Posterior cingulate gyrus (tissue), 11 donors: ENCODE measurements at places on chromosomes 11 and 22.

DNA sequence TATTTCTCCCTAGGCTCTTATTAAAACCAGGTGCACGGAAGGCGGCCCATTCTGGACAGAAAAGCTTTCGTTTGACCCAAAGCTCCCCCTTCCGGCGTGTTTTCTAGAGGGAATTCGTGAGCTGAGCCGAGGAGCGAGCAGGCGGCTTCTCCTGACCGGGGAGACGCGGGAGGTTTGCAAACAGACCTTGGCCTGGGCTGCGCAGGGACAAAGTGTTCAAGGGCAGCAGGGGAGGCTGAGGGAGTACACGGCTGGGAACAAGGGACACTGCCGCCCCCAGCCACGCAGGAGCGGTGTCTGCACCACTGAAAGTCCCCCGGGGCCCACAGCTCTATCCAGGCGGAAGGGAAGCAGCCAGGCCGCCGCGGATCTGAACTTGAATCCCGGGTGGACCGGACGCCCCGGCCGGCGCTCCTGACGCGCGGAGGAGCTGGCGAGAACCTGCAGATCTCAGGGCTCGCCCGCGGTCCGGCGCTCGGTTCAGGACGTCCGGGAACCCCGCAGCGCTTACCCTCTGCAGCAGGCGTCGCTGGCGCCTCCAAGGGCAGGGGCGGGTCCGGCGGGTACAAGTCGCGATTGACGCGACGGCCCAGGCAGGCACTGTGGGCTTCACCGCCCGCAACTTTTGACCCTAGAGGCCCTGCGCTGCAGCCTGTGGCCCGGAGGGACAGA, 101.9 kb downstream of the WT1 start:
- peak; percentile 68 for DNase-seq

GRCh38 chr22:48605856-48606481, 1221.7 kb downstream of the BRD1 start:
- DNase-seq = no peak

DNA sequence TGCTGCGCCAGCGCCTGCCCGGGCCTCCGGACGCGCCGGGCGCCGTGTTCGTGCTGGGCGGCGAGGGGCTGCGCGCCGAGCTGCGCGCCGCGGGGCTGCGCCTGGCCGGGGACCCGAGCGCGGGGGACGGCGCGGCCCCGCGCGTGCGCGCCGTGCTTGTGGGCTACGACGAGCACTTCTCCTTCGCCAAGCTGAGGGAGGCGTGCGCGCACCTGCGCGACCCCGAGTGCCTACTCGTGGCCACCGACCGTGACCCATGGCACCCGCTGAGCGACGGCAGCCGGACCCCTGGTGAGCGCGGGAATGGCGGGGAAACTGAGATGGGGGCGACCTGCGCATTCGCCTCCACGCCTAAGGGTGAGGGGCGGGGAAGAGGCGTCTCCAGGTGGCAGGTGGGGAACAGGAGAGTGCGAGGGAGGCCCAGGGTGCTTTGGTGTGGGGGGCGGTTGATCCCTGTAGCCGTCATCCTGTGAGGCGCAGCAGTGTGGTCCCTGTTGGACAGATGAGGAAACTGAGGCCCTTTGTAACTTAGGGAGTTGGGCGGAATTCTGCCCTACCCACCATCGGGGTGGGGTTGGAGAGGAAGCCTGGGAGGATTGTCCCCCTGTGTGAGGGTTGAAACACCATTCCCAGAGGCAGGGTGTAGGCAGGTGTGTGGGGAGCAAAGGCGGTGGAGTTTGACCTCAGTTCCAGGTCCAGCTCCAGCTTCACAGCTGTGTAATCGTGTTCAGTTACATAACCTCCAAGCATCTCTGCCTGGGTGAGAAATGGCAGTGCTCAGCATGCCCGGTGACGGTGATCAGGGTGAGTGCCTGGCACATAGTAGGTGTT, 758 bp downstream of the PDXP start:
- no peak for DNase-seq

GRCh38 chr11:47786373-47786772, 19.2 kb upstream of the FNBP4 start:
- no peak for DNase-seq

DNA sequence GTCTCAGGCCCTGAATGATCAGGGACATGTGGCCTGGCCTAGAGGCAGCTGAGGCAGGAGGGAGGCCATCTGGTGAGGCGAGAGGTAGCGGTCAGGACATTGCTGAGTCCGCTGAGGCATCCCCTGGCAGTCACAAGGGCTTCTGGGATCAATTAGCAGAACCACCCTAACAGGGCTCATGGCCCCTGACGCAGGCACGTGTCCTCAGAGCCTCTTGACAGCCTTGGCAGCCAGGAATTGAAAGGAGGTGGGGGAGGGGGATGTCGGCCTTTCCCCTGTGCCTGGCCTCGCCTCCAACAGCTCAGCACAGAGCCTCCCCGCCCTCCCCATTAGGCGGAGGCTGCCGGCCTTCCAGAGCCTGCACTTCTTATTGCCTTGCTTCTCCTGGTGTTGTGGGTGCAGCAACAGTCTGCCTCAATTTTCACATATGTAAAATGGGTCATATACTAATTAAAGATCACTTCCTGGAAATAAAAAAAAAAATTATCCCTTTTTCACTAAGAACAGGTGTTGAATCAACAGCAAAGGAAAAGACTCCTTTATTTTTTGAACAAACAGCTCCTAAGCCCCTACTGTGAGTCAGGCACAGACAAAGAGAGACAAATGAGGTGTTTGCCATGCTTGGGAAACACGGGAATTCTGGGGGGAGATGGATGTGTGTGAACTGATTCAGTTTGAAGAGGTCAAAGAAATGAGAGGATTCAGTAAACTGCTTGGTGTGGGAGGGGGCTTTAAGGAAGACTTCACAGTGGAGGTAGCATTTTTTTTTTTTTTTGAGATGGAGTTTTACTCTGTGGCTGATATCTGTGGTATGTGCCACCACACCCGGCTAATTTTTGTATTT, 55.3 kb downstream of the NFAM1 start:
- DNase-seq = no peak

DNA sequence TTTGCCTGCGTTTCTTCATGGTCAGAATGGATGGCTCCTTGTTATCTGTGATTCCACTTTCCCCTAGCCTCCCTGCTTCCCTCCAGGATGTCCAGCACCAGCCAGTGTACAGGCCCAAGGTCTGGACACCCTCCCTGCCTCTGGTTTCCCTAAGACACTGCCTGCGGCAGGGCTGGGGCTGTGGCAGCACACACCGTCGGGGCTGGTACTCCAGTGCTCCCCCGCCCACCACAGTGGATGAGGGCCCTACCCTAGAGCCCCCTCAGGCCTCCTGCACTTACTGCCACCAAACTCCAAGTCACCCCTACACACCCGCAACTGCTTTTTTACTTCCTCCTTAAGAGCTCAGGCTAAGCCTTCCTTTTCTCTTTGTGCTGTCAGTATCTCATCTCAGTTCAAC, 28.9 kb downstream of the ZNF214 start:
- DNase-seq = no peak

DNA sequence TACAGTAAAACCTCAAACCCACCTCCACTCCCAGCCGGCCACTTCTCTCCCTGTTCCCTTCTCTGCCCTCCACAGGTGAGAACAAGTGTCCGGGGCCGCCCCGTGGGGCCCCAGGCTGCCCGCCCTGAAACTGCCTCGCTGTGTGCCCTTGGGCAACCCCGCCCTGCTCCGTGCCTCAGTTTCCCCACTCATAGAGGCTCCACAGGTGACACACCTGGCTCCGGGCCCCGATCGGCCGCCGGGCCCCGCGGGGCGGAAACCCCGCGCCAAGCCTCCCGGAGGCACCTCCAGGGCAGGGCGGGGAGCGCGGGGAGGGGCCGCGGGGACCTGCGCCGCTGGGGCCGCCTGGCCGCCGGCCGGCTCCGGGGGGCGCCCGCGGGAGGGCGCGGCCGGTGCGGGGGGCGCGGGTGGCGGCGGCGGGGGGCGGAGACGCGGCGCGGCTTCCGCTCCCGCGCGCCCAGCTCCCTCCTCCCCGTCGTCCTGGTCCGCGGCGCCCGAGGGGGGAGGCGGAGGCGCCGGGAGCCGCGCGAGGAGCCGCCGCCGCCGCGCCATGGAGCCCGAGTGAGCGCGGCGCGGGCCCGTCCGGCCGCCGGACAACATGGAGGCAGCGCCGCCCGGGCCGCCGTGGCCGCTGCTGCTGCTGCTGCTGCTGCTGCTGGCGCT, at the start of gene LRP5:
Gene LRP5 (plus strand): TSS at position 475 of the 663 bp plus-strand sequence. CDS start 124 bp downstream, at position 599.
- peak; percentile 37 for DNase-seq

DNA sequence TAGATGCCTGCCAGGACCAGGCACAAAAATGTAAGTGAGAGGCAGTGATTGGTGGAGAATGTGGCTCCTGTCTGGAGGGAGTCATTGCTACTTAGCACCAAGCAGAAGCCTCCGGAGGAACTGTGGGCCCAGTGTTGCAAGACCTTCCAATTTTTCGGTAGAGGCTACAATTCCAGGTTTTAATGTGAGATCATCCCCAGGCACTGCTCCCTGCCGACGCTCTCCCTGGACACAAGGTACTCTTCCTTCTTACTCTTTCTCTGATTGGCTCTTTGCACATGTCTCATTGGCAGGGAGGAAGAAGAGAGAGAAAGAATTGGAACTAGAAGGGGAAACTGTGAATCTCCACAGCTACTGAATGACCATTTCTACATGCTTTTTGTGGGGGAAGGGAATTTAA, 53.7 kb upstream of the EP300 start:
- no peak for DNase-seq

DNA sequence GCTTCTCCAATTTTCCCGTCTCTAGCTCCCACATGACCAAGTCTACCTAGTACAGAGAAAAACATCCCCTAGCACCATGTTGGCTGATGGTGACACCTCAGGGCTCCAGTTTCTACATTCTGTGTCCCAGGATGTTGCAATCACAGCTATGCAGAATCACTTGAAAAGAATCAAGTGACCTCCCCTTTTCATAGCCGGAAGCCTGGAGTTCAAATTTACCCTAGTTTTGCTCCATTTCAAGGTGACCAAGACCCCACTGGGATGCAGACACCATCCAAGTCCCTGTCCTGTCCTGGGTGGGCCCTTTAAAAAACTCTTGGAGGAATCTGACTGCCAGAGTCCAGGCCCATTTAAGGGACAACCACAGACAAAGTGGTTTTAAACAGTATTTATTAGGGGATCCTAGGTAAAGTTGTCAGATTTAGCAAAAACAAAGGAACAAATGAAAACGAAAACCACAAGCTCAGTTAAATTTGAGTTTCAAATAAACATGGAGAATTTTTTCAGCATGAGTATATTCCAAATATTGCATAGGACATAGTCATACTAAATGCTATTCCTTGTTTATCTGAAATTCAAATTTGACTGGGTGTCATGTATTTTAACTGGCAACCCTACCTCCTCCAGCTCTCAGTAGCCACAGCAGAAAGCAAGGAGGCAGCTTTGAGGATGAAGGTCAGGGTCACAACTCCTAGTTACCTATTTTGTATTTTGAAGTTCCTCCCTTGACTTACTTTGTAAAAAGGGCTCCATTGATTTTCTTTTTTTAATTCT, 52.4 kb downstream of the MIAT start:
- DNase-seq = no peak

- DNase-seq = no peak
These were observed 95.9 kb upstream of the DDI1 start for GRCh38 chr11:103940551-103940950.

DNA sequence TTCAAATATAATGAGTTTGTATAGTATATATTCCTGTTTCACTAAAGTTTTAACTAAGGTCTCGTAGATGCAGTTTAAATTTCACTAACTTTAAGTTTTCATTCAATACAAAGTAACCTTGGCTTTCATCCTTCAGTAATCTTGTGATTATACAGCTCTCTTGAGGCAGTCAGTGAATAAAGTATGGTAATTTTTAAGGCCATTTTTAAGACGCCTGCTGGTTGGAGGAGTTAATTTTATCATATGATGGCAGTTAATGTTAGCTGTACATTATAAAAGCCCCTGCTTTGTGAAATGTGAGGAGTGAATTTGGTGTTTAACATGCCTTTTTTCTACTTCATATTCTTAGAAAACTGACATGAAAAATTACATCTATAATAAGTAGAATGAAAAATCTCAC, 163.6 kb downstream of the TMEM135 start:
- no peak for DNase-seq

DNA sequence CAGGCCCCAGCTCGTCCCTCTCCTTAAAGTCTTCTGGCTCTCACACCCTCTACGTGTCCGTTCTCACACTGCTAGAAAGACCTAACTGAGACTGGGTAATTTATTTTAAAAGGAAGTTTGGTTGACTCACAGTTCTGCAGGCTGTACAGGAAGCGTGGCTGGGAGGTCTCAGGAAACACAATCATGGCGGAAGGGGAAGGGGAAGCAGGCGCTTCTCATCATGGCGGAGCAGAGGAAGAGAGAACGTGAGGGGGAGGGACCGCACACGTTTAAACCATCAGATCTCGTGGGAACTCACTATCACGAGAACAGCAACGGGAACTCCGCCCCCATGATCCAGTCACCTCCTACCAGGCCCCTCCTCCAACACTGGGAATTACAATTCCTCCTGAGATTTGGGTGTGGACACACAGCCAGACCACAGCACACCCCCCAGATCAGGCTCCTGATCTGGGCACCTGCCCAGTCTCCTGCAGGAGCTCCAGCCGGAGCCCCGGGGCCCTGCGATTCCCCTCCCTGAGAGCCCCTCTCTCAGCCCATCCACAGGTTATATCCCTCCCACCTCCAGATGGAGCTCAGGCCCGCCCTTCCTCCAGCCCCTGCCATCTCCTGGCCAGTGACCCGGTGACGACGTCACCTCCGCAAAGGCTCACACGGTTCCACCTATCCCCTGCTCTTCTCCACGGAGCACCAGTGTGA, 170.2 kb downstream of the BRD1 start:
- DNase-seq = peak; percentile 54

DNA sequence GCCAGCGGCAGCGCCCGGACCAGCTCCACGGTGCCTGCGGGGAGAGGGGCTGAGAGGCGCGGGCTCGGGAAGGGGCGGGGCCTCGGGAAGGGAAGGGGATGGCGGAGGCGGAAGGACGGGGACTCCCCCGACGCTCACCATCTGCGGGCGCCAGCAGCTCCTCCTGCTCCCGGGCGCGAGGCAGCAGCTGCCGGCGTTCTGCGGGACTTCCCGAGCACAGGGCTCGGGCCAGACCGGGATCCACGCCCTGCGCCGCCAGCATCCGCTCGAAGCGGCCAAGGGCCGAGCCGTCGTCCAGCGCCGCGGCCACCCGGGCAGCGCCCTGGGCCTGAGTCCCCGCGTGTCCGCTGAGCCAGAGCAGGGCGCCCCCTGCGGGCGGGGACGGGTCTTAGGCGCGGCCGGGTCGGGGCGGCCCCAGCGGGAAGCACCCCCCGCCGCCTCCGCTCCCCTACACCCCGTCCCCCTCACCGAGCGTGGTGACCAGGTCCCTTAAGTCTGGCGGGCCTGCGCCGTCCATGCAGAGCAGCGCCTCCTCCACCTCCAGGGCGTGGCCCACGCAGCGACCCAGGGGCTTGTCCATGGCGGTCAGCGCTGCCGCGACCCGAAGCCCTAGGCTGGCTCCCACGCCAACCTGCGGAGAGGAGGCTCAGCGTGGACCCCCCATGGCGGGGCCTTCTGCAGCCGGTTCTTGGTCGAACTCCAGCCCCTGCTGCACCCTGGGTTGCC, 873 bp upstream of the SCO2 start:
- peak; percentile 48 for DNase-seq

GRCh38 chr22:49930596-49931412, 12.4 kb downstream of the CRELD2 start:
- DNase-seq = no peak

DNA sequence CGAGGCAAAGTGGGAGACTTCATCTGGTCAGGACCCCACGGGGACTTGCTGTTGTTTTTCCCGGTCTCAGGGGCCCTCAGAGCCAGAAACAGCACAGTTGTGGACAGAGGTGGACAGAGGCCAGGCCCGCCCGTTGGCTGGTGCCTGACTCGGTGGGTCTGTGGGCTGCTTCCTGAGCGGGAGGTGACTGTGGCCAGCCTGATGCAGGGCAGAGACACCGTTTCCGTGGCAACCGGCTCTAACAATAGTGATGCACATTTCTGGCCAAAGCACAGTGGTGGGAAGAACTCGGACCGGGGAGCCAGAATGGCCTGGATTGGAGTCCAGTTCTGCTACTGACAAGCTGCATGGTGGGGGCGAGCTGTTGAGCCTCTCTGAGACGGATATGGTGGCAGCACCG, 58.7 kb upstream of the ATXN10 start:
- peak; percentile 69 for DNase-seq
